ENCODE measurements at places on chromosomes 7 and 10. TPM values are rescaled to one million over a fixed set of nuclear protein-coding genes. Genes with fewer than 3 reads are reported as not detected.

Gene KCNIP2
- 1.7 TPM for total RNA-seq

Gene LIPM
- total RNA-seq: not detected

Gene KLLN
- 0.97 TPM for total RNA-seq

Gene OR6B1
- not detected for total RNA-seq

Gene BMPR1A
- 87.5 TPM for total RNA-seq

Gene CYP26C1
- 0.16 TPM for total RNA-seq

Gene VSTM4
- total RNA-seq: 71.4 TPM

Data from hair follicle dermal papilla cell (primary cell).